ENCODE measurements at places on chromosomes 7 and 10. TPM values are rescaled to one million over a fixed set of nuclear protein-coding genes. Genes with fewer than 3 reads are reported as not detected.

TUBAL3 gene
- total RNA-seq: not detected

TAC1 gene
- 8.7 TPM for total RNA-seq

CALHM3 gene
- not detected for total RNA-seq

- DNase-seq: no peak
- peaks cover 10% of the 10 kb centered on the region for H3K4me1 ChIP-seq
- H3K36me3 ChIP-seq: no peaks in the 10 kb centered on the region
Observed at GRCh38 chr7:42621543-42622219, 290.2 kb downstream of the C7orf25 start.

DNA sequence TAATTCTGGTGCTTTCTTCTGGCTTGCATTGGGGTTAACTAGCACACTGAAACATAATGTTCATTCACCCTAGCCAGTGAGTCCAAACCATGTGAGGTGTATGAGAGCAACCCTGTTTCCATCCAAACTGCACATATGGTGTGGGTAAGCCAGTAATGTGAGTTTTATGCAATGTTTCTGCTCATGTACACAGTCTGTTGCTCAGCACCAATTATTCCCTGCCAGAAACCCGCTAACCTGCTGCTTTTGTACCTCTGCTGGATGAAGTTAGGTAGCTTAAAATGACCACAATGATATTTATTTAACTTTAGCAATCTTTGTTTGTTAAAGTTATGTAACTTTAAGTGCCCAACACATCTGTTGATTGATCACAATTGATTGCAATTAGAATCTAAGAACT is 93.7 kb upstream of the RPA3 start:
- no peak for DNase-seq
- H3K4me3 ChIP-seq: no peak overlapping the region
- no peaks in the 10 kb centered on the region for H3K4me1 ChIP-seq
- no peak overlapping the region for H3K27ac ChIP-seq

DNA sequence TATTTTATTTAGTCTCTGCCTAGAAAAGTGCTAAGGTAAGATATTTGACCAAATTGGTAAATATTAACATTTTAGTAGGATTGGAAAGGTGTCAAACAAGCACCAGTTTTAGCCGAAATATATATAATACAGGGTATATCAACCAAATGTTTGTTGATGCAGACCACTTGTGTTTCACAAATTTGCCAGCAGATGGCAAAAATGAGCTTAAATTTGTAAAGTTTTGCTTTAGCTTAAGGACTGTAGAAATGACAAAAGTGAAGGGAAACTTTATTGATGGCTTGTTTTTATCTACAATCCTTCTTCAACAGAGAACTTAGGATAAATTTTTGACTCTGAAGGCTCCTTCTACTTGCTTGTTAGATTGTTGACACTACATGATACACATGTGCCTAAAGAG is 4.8 kb upstream of the POLR1F start:
- H3K36me3 ChIP-seq: no peaks in the 10 kb centered on the region
- H3K27ac ChIP-seq: no peak overlapping the region
- no peak overlapping the region for H3K4me3 ChIP-seq
- DNase-seq: peak; percentile 69
- no peaks in the 10 kb centered on the region for H3K27me3 ChIP-seq

- no peaks in the 10 kb centered on the region for H3K36me3 ChIP-seq
- no peaks in the 10 kb centered on the region for H3K4me1 ChIP-seq
- no peak overlapping the region for H3K27ac ChIP-seq
- no peak for DNase-seq
- no peak overlapping the region for H3K4me3 ChIP-seq
Observed at GRCh38 chr7:95951531-95951930, 179.2 kb downstream of the DYNC1I1 start.

- H3K4me3 ChIP-seq: no peak overlapping the region
- no peaks in the 10 kb centered on the region for H3K27me3 ChIP-seq
- DNase-seq: no peak
- H3K36me3 ChIP-seq: no peaks in the 10 kb centered on the region
- H3K4me1 ChIP-seq: no peaks in the 10 kb centered on the region
- H3K27ac ChIP-seq: no peak overlapping the region
Observed at GRCh38 chr10:62980687-62981086, 152.4 kb upstream of the NRBF2 start.

GRCh38 chr10:29671228-29671780 is 36.5 kb upstream of the SVIL start:
- H3K27me3 ChIP-seq: no peaks in the 10 kb centered on the region
- H3K36me3 ChIP-seq: no peaks in the 10 kb centered on the region
- no peak for DNase-seq
- peaks cover 9% of the 10 kb centered on the region for H3K4me1 ChIP-seq

DNA sequence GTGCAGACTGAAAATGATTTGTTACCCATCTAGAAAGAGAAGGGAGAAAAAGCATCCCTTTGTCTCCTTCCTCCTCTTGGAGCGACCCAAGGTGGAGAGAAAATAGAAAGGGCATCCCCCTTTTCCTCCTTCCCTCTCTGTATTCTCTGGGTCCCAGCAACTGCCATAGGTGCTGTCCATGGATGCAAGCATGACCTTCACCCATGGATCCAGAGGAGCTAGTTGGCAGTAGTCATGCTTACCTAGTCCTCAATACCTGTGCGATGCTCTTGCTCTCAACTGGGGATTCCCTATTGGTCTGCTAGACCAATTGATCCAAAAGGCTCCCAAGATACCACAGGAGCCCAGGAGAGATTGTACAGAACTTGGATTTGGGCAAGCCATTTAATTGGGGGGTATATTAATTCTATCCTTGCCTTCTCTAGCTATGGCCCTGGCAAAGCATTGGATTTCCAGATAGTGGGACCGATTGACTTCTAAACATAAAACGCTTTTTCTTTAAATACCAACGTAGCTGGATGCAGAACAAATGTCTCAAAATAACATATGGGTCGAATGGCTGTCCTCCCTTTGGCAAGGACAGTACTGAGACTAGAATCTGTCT is 547.8 kb upstream of the IGFBP3 start:
- no peak overlapping the region for H3K4me3 ChIP-seq
- DNase-seq: peak; percentile 34
- no peaks in the 10 kb centered on the region for H3K4me1 ChIP-seq
- no peaks in the 10 kb centered on the region for H3K27me3 ChIP-seq
- H3K27ac ChIP-seq: no peak overlapping the region

DNA sequence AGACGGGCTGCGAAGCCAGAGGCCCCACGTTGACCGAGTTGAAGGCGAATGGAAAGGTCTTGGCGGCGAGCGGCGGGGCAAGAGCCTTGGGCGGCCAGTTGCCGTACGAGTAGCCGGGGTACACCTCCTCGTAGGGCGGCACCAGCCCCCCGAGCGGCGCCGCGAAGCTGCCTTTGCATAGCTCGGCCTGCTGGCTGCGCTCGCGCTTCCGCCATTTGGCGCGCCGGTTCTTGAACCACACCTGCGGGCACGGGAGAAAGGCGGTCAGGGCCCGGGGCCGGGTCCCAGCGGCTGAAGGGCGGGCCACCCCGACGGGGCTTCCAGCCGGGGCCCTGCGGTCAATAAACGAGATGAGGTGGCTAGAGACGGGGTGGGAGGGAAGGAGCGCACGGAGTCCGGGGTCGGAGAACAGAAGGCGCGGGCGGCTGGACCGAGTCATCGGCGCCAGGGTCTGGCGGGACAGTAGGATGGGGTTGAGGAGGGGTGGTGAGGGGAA is 4.8 kb downstream of the ELOVL3 start:
- no peaks in the 10 kb centered on the region for H3K36me3 ChIP-seq
- peaks cover 4% of the 10 kb centered on the region for H3K4me1 ChIP-seq
- H3K27ac ChIP-seq: no peak overlapping the region
- peak; percentile 87 for DNase-seq
- peak overlapping the region; percentile 72 for H3K4me3 ChIP-seq

- peaks cover 14% of the 10 kb centered on the region for H3K4me1 ChIP-seq
- H3K27me3 ChIP-seq: no peaks in the 10 kb centered on the region
- no peak overlapping the region for H3K27ac ChIP-seq
- no peaks in the 10 kb centered on the region for H3K36me3 ChIP-seq
- no peak overlapping the region for H3K4me3 ChIP-seq
Observed at GRCh38 chr7:131015657-131015958, 281.6 kb upstream of the KLF14 start.

- no peak overlapping the region for H3K27ac ChIP-seq
- no peaks in the 10 kb centered on the region for H3K27me3 ChIP-seq
- H3K4me1 ChIP-seq: peaks cover 10% of the 10 kb centered on the region
- H3K36me3 ChIP-seq: peaks cover 10% of the 10 kb centered on the region
- DNase-seq: no peak
Observed at GRCh38 chr7:54705436-54705835, 53.6 kb downstream of the SEC61G start.

- H3K4me3 ChIP-seq: no peak overlapping the region
- peaks cover 64% of the 10 kb centered on the region for H3K27me3 ChIP-seq
- DNase-seq: no peak
- no peak overlapping the region for H3K27ac ChIP-seq
- H3K36me3 ChIP-seq: no peaks in the 10 kb centered on the region
Observed at GRCh38 chr7:50953820-50954219, 171.1 kb upstream of the GRB10 start.

- no peaks in the 10 kb centered on the region for H3K36me3 ChIP-seq
- DNase-seq: no peak
- peaks cover 12% of the 10 kb centered on the region for H3K4me1 ChIP-seq
Observed at GRCh38 chr7:108037140-108037539, 34.2 kb upstream of the LAMB1 start.

DNA sequence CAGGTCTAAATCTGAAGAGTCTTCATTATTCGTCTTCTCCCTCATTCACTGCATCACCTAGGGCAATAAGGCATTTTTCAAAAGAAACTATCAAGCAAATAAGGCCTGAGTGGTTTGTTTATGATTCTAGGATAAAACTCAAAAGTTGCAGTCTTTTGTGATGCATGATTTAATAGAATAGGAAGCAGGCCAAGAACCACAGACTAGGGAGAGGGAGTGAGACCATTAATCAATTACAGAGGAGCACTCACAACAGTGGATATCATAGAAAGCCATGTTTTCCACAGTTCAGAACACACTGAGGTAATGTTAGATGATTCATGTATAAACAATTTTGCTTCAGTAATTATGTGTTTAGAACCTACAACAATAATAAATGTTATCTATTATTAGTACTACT is 87.8 kb upstream of the LRRTM3 start:
- peaks cover 4% of the 10 kb centered on the region for H3K4me1 ChIP-seq
- DNase-seq: no peak
- H3K36me3 ChIP-seq: no peaks in the 10 kb centered on the region
- H3K27me3 ChIP-seq: no peaks in the 10 kb centered on the region
- no peak overlapping the region for H3K4me3 ChIP-seq

DNA sequence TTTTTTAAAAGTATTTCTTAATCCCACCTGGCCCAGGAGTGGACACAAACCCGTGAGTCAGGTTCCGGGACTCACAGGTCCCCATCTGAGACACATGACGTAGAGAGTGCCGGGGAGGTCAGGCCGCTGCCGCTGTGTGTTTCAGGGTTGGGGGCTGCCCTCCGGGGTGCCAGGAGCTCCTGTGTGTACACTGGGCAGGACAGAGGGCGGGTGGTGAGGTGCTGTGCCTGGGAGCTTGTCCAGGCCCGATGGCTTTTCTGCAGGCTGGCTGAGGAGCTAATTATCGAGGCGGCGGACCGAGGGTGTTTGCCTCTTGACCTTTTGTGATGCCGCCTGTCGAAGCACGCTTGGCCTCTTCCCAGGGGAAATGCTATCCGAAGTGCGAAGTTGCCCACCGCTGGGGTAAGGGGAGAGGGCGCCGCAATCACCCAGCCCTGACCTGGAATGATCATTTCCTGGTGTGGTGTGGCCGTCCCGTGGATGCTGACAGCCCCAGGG is 42.1 kb downstream of the FOXL3 start:
- H3K4me3 ChIP-seq: no peak overlapping the region
- H3K27ac ChIP-seq: no peak overlapping the region
- no peaks in the 10 kb centered on the region for H3K36me3 ChIP-seq
- peak; percentile 31 for DNase-seq

DNA sequence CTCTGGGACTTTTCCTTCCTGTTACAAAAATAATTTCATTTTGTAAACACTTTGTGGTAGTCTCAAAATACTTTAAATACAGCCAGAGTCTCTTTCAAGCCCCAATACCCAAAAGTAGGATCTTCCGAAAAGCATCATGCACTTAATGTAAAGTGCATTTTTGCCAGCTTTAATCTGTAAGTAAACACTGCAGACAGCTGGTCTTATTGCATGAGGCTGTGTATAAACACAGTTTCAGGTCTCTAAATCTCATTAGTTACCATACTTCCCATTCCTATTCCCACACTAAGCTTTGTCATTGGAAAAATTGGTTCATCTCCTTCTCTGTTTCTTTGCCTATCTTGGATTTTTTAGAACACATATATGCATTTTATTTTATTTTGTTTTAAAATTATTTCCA is 87.6 kb upstream of the GNAI1 start:
- H3K4me1 ChIP-seq: no peaks in the 10 kb centered on the region
- no peaks in the 10 kb centered on the region for H3K27me3 ChIP-seq
- no peak overlapping the region for H3K27ac ChIP-seq
- H3K4me3 ChIP-seq: no peak overlapping the region
- DNase-seq: no peak
- H3K36me3 ChIP-seq: no peaks in the 10 kb centered on the region

DNA sequence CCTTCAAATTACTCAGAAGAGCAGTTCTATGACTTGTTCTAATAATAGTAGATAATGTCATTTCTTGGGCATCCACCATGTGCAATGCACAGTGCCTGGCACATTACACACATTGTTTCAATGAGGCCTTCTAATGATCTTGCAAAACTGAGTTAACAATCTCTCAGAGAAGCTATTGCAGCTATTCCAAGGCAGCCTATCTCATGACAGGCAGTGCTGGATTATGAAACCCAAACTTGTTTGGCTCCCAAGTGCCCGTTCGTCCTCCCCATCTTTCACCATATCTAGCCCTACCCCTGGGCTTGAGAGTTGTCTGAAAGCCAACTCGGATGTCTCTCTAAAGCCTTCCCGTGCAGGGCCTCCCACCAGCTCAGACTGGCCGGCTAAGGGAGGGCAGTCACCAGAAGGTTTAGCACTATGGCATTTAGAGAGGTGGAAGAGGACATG is 405.1 kb downstream of the PLXNA4 start:
- H3K27ac ChIP-seq: no peak overlapping the region
- no peak overlapping the region for H3K4me3 ChIP-seq
- no peaks in the 10 kb centered on the region for H3K4me1 ChIP-seq
- no peaks in the 10 kb centered on the region for H3K27me3 ChIP-seq
- H3K36me3 ChIP-seq: no peaks in the 10 kb centered on the region

- H3K27ac ChIP-seq: no peak overlapping the region
- peaks cover 7% of the 10 kb centered on the region for H3K4me1 ChIP-seq
- H3K27me3 ChIP-seq: no peaks in the 10 kb centered on the region
- H3K4me3 ChIP-seq: no peak overlapping the region
- H3K36me3 ChIP-seq: no peaks in the 10 kb centered on the region
Observed at GRCh38 chr10:14658331-14659127, 116.2 kb downstream of the FAM107B start.

DNA sequence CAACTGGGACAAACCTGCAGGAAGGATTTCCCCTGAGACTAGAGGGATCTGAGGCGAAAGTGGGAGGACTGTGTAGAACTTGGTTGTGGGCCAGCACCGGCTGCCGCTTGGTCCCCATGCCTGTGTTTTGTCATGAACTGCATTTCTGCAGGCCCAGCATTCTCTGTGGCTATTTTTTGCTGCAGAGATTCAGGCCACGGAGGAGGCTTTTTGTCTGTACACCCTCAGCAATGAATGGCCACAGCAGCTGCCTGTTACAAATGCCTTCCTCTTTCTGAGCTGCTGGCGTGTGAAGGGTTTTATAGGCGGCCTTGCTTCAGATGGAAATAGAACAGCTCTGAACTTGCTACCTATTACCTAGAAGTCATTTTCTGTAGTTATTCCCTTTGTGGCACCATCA is 164.4 kb downstream of the SH2D4B start:
- no peaks in the 10 kb centered on the region for H3K36me3 ChIP-seq
- no peak for DNase-seq
- H3K4me3 ChIP-seq: no peak overlapping the region
- no peak overlapping the region for H3K27ac ChIP-seq
- no peaks in the 10 kb centered on the region for H3K27me3 ChIP-seq
- 0 out of 2 replicates have a peak, but pooled peaks cover 3% of the 10 kb centered on the region for H3K4me1 ChIP-seq
